ENCODE measurements at places on chromosomes 13 and 19.
A peak's percentile ranks its signal among the peaks of the same experiment; 100 is the strongest.

DNA sequence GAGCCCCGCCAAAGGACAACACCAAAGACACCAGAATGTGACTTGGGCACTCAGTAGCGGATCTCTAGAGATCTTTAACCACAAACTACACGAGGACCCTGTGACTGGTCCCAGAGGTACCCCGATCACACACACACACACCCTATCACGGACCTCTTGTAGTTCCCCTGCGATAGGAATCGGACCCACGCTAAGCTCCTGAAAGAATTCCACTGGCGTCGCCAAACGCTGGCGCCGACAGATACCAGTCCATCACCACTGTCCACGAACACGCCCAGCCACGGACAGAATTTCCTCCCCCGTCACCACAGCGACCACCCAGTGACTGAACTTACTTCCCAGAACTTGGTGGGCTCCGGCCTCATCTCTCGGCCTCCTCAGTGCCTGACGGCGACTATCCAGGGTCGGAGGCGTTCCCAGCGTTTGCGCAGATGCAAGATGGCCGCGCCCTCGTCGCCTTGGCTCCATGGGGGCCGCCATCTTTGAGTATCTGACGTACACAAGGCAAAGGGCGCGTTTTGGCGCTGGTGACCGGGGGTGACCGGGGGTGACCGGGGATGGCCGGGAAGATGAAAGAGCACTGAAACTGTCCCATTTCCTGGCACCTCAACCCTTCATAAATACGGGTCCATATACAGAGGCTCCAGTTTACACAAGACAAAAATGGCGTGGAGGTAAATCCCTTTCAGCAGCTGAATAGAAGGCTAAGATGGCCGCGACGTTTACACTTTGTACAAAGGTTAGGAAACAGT, at the start of gene ZNF615:
Gene ZNF615 (minus strand): TSS at position 406 of the 752 bp plus-strand sequence. CDS start 4,500 bp downstream, outside the sequence.
- DNase-seq: peak; percentile 92

DNA sequence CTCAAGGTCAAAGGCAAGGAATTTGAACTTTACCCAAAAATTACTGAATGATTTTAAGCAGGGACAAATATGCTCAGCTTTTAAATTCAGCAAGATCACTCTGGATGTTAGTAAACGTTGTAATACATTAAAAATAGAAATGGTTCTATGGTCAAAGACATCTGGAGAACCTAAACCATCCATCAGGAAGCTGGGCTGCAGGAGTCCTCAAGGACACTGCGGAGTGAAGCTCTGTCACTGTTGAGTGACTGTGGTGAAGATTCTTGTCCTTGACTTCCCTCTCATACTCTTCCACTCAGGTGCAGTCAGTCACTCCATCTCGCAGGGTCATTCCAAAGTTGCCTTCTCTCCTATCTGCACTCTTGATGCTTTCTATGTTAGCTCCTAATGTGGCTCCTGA, 450.7 kb downstream of the FOXO1 start:
- no peak for DNase-seq

DNA sequence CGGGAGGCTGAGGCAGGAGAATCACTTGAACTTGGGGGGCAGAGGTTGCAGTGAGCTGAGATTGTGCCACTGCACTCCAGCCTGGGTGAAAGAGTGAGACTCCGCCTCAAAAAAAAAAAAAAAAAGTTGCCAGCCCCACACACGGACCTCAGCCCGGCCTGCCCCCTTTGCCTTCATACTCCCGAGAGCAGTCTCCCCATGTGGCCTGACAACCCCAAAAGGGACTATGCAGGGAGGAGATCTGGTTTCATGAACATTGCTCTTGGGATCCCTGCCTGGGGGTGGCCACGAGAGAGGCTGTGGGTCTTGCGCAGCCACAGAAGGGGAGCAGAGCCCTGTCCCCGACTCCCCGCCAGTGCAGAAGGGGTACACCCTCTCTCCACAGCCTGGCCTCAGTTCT, 30.9 kb upstream of the ADGRE5 start:
- DNase-seq: no peak

- DNase-seq: no peak
These were observed 888.3 kb downstream of the PCDH9 start for GRCh38 chr13:66341635-66342377.

- DNase-seq: no peak
These were observed 24.6 kb downstream of the PDCD5 start for GRCh38 chr19:32605544-32605943.

GRCh38 chr19:55486971-55487923, 989 bp upstream of the SSC5D start:
- DNase-seq: peak; percentile 75

- no peak for DNase-seq
These were observed 959 bp downstream of the PDS5B start for GRCh38 chr13:32587011-32587810.

DNA sequence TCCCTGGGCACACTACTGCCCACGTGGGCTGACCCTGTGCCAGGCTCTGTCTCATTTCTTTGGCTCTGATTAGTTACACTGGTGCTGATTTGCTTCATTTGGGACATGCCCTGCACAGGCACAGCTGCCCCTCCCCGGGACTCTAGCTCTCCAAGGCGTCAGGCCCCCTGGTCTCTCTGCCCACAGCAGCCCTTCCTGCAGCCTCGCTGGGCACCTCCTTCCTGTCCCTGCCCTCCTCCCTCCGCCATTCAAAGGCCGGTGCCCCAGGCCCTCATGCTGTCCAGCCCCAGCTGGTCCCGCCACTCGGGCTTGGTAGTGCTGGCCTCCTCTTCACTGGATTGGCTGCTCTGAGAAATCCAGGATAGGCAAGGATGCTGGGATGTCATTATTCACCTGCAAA, 73.1 kb downstream of the ERICH6B start:
- DNase-seq: no peak

- DNase-seq: no peak
These were observed 140.9 kb upstream of the UBL3 start for GRCh38 chr13:29991343-29991742.

- DNase-seq: no peak
These were observed 815.6 kb downstream of the UQCRFS1 start for GRCh38 chr19:28397306-28397705.

DNA sequence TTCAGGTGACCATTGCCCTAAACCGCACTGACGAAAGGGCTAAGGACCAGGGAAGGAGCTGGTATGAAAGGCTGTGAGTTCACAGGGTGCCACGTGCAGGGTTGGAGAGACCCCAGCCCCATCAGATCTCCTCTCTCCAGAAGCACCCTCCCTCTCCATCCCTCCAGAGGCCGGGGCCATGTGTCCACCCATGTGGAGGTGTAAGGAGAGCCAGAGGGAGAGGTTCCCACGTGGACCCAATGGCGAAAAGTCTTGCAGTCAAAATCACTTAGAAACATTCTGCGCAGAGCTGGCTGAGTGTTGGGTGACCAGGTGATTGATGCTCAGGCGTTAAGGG, 168.3 kb downstream of the COL4A1 start:
- DNase-seq: no peak

DNA sequence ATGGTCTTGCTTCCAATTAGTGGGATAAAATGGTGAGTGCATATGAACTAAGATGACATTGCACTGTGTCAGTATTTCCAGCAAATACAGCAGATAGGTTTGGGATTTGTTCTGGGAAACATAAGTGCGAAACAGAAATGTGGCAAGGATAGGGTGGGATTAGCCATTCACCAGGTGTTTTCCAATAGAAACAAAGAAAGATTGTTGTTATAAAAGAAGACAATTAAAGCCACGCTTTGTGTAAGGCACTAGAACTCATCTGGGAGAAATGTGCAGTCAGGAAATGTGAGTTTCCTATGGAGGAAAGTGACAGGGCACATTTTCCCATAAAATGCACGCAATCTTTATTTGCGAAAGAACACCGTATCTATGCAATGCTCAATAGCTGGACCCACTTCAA, 1547.8 kb downstream of the EFNB2 start:
- DNase-seq: no peak

DNA sequence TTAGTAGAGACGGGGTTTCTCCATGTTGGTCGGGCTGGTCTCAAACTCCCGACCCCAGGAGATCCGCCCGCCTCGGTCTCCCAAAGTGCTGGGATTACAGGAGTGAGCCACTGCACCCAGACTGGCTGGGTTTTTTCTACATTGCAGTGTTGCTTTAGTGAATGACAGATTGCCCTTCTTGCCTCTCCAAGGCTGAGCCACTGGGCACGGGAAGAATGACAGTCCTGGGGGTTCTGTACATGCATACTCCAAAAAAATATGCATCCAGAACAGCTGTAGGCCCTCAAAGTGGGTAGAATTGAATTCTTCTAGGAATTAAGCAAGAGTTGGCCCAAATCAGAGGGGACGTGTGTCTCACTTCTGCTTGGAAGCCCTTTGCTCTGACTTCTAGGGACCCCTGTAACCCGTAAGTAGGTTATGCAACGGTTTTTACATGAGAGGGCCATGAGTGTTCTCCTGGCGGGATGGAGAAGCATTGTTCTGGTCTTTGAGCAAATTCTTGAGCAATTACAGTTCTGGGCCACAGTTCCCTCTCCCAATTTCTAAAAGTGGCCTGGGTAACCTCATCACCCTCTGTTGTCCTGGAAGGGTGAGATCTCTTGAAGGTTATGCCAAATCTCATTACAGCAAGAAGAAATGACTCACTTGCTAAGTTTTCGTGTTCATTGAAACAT, 3.6 kb downstream of the ACTN4 start:
- DNase-seq: no peak

DNA sequence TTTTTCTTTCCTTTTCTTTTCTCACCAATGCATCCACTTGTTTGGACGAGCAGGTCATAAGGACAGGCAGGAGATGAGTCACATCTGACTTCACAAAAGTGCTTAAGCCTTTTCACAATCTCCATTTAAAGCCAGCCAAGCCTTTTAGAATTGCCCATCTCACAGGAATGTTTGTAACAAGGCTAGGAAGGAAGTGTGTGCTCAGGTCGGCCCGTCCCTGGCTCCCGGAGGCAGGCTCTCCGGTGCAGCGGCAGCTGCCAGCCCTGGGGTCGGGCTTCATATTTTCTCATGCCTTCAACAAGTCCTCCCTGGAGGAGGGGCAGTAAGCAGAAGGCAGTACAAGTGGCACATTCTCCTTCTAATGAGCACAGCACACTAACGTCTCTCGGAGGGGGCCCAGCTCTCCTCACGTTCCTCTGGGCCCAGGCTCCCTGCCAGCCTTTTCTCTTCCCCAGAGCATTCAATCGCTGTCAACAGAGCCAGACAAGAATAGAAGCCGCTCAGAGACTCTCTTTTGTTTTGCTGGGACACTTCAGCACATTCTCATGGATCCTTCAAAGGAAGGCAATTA, 180.5 kb downstream of the COL4A1 start:
- DNase-seq: no peak

GRCh38 chr13:27978301-27978968, 9.3 kb upstream of the CDX2 start:
- DNase-seq: no peak

- DNase-seq: no peak
These were observed 180.8 kb downstream of the SPRY2 start for GRCh38 chr13:80160110-80160509.

GRCh38 chr13:24063281-24063877, 97.1 kb upstream of the SPATA13 start:
- DNase-seq: no peak

DNA sequence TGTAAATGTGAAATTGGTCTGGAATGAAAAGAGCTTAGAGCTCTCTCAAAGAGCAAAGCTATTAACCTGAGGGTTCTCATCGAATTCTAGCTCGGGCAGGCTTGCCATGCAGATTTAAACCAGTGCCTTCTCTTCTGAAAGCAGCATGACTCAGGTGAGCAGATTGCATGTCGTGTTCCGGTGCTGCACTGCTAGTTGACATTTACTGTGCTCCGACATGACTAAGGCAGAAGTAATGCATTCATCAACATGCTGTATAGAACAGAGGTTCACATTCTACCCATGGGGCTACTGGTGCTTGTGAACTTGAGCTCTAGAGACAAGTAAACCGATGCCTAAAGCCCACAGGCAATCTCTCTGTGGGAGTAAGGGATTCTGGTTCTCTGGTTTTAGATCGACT, 947.7 kb downstream of the EFNB2 start:
- DNase-seq: no peak

DNA sequence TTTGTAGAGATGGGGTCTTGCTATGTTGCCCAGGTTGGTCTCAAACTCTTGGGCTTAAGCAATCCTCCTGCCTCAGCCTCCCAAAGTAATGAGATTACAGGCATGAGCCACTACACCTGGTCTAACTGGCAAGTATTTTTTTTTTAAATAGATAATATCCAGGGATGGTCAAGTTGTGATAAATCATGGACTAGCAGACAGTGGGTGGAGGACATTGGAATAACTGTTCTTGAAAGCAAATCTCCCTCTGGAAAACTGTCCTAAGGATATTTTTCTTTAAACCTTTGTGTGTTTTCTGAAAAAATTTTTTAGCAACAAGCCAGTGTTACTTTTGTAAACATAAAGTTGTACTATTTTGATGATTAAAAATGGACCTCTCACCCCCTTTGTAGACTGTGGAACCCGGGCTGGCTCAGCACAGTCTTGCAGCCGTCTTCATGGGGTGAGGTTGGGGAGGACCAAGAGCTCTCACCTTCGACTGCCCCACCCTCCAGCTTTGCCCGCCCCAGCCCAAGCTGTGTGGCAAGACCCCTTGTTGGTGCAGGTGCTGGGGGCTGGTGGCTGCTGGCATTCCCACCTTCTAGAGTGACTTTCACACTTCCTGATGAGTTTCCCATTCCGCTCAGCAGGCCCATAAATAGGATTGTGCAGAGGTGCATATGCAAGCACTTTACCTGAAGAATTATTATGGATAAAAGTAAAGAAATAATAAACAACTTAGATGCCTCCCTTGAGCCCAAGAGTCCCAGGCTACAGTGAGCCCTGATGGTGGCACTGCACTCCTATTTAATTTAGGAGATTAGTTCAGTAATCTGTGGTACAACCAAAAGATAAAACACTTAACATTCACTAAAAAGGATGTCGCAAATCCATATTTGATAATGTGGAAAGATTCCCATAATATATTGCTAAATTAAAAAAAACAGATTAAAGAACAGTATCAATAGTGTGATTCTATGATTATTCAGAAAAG, 107.3 kb downstream of the GADD45B start:
- DNase-seq: no peak

- DNase-seq: no peak
These were observed 208.8 kb downstream of the COG6 start for GRCh38 chr13:39864221-39864620.

- no peak for DNase-seq
These were observed 3.9 kb upstream of the FUT6 start for GRCh38 chr19:5843295-5843927.

DNA sequence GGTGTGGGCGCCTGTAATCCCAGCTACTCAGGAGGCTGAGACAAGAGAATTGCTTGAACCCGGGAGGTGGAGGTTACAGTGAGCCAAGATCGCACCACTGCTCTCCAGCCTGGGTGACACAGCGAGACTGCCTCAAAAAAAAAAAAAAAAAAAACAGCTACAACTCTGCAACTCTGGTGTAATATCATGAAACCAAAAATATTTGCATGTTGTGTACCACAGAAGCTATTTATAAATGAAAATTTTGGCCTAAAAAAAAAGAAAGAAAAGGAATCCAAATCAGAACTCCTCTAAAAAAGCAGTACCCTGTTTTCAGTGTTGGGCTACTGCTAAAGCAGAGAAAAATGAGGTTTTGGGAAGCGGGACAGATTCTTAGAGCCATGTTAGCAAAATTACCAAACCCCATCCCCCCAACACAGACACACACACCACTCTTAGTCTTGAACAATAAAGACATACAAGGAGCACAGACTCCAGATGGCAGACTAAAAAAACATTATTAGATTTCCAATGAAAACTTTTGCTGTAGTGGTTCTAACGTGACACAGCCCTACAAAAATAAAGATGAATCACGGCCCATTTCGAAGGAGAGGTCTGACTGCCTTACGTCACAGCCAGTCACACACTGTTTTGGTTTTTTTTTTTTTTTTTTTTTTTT, 51.5 kb downstream of the INSR start:
- DNase-seq: no peak

Data from NCI-H446 (cell line).